Sigmoid colon (tissue), 7 donors: ENCODE measurements at places on chromosomes 16 and 17. TPM values are rescaled to one million over a fixed set of nuclear protein-coding genes. Genes with fewer than 3 reads are reported as not detected.

The NPIPA3 gene
- 2.8 TPM for total RNA-seq

The EVPL gene
- total RNA-seq: 2.9 TPM

DNA sequence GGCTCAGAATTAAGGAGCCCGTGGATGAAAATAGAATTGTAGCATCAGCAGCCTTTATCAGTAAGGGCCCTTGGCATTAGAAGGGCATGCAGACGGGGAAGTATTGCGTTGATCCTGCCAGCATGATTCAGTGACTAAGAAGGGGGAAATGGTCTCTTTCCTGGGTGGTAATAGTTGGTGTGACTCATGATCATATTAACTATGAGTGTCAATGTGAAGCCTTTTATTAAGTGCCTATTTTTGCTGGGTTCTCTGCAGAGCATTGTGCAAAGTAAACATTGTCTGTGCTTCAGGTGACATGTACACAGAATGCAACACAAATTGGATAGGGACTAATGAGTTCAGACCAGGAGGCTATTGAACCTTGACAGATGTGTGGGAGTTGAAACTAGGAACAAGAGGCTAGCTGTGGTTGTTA is 24.5 kb downstream of the RCVRN start:
- DNase-seq: no peak

DNA sequence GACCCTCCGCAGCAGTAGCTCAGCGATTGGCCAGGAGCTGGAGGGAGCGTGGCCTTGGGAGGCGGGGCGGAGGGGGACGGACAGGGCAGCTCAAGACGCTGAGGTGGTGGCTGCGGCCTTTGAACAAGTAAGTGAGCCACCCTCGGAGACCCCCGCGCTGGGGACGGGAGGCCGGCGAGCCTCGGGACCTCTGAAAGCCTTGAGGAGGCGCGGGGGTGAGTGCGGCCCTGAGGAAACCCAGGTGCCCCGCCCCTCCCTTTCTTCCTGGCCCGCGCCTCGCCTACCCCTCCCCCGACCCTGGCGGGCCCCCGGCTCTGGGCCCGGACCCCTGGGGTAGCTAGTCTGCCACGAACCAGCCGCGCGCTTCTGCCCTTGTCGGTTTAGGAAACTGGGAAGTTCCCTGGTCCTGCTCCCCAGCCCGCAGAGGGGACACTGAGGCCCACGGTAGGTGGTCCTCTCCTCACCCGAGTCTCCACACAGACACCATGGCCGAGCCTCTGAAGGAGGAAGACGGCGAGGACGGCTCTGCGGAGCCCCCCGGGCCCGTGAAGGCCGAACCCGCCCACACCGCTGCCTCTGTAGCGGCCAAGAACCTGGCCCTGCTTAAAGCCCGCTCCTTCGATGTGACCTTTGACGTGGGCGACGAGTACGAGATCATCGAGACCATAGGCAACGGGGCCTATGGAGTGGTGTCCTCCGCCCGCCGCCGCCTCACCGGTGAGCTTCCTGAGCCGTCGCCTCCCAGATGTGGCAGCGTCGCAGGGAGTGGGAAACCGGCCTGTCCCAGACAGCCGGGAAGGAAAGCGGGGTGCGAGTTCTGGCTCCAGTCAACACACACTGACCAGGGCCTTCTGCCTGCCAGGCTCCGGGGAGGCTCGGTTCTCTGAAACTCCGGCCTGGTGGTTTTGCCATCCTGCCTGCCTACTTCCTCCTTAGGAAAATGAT is at the start of gene MAPK7:
Gene MAPK7 (plus strand): TSS at position 83 of the 945 bp plus-strand sequence. CDS start 403 bp downstream, at position 486.
- DNase-seq: peak; percentile 73

DNA sequence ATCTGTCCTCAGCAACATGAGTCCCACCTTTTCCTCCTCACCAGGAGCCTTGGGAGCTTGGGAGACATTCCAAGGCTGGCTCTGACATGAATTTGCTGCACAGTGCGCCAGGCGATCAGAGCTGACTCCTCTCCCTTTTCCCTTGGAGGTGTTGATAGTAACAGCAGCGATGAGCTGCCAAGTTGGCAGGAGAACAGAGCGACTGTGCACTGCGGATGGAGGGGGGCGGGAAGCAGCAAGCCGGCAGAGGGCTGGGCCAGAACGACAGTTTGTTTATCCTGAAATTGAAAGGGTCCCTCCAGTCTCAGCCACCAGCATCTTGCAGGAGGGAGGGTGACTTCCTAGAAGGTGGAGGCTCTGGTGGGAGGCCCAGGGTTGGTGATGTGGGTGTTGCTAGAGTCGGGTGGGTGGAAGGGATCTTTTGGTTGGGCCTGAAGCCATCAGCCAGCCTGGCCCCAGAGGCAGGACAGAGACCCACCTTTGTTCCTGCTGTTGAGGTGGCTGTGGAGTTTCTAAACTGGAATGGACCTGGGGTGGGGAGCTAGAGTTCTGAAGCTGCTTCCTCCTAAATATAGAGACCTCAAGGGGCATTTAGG is 22.5 kb upstream of the DYNLL2 start:
- peak; percentile 91 for DNase-seq

DNA sequence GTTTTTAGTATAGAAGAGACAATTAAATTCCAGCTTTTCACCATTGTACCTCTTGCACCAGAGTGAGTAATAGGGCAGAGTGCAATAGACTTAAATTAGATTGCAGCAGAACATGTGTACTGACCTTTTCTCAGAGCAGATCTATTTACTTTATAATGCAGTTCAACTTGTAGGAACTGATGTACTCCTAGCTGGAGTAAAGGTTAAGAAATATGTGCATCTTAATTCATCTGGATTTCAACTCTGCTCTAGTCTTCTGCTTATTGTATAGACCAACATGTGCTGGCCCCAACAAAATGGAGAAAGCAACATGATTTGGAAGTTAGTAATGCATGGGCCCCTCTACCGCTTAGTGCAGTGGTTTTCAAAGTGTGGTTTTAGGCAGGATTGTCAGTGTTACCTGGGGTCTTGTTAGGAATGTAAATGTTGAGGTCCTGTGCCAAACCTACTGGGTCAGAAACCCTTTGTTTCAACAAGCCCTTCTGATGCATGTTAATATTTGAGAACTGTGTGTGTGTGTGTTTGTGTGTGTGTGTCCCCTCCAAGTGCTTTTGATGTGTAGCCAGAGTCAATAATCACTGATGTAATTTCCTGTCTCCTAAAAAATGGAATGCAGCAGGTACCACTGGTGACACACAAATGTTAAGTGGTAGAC is 138.6 kb downstream of the TOX3 start:
- no peak for DNase-seq

DNA sequence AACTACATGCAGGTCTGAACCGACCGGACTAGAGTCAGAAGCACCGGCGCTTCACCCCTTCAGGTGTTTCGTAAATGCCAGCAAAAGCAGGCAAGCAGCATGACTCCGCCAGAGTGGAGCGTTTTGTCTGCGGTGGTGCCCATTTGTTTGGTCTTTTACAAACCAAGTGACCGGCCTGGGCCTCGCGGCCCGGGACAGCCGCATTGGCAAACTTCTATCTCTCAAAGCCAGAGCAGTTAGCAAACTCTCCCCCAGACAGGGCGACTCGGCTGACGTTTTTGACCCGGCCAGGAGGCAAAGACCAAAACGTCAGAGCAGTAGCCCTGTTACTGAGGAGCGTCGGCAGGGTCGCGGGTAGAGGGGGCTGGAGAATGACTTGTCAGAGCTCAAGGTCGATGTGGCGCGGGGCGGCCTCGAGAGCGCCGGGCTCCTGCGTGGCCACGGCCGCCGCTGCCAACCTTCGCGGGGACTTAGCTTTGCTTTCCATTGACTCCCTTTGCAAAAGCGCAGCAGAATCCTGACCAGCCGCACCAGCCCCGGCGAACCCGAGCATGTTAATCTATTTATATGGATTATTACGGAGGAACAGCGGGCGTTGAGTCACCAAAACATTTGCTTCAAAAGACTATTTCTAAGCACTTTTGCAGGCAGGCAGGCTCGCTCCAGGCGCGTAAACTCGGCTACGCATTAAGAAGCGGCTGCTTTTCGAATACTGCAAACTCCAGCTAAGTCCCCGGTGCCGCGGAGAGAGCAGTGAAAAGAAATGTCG is 763 bp upstream of the SOX9 start:
- peak; percentile 68 for DNase-seq

DNA sequence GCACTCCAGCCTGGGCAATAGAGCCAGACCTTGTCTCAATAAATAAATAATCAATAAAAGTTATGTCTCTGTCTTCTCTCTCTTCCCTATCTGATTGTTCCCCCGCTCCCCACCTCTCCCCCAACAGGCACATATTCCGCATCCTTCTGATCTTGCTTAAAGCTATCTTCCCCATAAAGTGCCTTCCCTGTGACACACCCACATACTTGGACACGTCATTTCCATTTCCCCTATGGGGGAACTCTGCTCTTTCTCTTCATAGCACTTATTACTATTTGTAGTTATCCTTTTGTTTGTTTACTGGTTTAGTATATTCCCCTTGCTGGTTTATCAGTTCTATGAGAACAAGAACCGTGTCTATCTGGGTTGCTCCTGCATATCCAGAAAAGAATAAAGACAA is 14.9 kb downstream of the MYO1D start:
- DNase-seq: no peak
